Stimulated activated CD8-positive, alpha-beta memory T cell treated with anti-CD3 and anti-CD28 coated beads, Interleukin-7, amount 100 ng/mL, for 1 hour (primary cell): ENCODE measurements at places on chromosomes 12 and 14.

DNA sequence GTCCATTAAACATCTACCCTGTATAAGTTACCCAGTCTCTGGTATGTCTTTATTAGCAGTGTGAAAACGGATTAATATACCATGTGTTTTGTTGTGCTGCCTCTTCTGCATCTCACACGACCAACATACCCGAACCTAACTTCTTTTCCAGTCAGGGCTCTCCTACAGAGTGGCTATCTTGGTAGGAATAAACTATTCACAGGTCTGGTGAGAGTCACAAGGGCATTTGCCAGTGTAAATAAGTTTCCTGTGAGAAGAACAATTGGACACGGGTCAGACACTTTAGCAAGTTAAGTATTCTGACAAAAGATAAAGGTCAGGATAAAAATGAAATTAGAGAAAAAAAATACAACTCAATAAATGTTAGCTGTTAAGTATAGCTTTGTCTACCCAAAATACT, 60.9 kb downstream of the MYF5 start:
- DNase-seq, result no peak

DNA sequence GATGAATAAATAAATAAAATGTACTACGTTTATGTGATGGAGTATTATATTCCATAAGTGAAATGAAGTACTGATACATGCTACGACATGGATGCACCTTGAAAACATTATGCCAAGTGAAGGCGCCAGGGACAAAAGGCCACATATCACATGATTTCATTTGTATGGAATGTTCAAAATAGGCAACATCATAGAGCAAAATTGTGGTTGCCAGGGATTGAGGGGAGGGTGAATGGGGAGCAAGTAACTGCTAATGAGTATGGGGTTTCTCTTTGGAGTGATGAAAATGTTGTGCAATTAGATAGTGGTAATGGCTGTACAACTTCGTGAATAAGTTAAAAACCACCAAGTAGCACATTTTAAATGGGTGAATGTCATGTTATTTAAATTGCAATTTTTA, 132.8 kb downstream of the SLC38A4 start:
- DNase-seq, result no peak

DNA sequence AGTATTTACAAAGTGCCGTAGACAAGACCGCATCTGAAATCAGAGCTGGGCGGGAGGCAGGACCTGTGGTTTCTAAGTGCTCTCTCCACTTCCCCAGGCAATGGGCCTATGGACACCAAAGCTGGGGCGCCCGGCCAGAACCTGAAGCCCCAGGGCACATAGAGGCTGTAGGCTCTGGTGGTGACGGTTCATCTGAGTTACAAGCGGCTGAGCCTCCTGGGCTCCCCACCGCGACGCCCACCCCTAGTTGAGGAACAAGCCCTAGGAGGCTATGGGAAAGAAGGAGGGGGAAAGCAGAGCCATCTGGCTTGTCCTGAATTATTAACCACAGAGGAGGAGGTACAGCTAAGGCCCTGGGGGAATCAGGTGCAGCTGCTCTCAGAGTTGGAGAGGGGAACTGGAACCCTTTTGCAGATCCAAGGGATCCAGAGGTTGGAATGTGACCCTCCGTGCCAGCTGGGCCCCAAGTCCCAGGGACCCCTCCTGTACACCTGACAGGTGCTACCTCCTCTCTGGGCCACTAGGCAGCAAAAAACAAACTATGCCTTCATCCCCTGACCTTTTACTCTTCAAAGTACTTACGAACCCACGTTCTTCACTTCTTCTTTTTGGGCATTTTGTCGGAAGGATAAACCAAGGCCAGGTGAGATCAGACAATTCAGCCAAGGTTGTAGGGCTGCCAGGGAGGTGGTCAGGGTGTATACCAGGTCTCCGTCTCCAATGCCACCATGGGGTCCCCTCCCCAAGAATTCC, 77.2 kb downstream of the ARL6IP4 start:
- no peak for DNase-seq

DNA sequence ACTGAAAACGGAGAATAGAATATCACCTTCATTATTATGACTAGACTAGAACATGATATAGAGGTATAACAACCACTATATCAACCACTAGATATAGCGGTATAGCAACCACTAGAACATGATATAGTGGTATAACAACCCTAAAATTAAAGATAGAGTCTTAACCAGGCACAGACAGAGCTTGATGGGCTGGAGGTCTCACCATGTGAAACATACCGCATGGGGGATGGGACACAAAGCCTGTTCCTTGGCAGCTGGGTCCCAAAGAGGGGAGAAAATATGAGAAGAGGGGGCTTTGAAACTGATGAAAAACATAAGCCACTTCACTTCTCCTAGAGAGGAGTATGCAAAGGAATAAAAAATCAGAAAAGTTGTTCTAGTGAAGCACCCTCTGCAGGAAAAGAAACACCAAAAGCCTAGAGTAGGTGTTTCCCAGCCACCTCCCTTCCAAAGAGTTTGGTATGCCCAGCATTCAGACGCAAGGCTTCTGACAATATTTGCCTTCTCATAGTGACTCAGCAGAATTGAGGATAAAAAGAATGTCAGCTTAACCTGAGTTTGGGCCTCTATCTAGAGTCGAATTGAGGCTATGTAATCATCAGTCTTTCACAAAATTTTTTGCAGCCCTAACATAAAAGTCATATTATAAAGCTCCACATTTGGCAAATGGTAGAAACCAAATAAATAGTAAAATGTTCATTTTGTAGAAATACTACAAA, 316.4 kb downstream of the NOVA1 start:
- no peak for DNase-seq
